ENCODE measurements at places on chromosomes 13 and 19.

DNA sequence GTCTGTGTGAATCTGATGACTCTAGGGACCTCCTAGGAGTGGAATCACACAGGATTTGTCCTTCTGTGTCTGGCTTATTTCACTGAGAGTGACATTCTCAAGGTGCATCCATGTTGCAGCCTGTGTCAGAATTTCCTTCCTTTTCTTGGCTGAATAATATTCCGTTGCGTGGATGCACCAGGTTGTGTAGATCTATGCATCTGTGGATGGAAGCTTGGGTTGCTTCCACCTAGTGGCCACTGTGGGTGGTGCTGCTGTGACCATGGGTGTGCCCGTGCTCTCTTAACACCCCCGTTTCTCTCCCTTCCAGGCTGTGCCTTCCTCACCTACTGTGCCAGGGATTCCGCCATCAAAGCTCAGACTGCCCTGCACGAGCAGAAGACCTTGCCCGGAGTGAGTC lies 26.2 kb downstream of the CELF5 start:
- ATAC-seq, result no peak

- no peak for ATAC-seq
Measured at GRCh38 chr13:73955977-73956500, 178.2 kb downstream of the KLF12 start.

- no peak for ATAC-seq
Measured at GRCh38 chr19:30806311-30806710, 434.1 kb downstream of the ZNF536 start.

DNA sequence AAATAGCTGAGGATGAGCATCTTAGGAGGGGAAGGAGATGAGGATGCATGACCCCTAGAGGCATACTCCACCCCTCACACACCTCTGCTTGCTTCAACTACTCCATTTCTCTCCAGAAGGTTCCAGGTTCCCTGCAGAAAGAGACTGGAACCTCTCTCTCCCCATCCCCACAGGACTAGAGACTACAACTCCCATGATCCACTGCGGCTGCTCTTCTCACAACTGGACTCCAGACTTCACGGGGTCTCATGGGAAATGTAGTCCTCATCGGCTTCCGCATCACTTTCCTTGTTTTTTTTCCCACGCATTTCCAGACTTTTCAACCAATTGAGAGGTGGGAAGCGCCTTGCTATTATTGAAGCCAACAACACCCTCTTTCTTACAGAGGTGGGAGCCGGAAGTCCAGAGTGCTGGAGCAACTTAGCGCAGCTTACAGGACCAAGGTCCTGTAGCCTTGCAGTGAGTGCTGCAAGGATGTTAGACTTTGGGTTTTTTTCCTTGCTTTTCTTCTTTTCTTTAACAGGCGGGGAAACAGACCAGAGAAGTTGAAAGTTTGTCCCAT lies 13.9 kb upstream of the CACNG6 start:
- ATAC-seq, result peak; percentile 87

DNA sequence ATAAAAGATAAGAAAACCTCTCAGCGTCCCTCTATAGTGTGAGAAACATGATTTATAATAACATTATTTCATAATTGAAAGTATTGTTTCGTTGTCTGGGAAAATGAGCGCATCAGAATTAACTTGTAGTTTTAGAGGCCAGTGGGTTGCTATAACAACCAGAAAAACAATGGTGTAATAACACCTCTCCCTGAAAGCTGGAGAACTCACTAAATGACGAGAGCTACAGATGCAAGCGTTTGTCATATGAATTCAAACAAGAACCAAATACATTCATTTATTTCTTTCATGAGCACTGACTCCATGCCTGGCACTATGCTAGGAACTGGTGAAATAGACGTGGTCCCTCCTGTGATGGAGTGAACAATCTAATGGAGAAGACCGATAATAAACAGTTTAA lies 16.3 kb downstream of the KBTBD7 start:
- ATAC-seq, result no peak

DNA sequence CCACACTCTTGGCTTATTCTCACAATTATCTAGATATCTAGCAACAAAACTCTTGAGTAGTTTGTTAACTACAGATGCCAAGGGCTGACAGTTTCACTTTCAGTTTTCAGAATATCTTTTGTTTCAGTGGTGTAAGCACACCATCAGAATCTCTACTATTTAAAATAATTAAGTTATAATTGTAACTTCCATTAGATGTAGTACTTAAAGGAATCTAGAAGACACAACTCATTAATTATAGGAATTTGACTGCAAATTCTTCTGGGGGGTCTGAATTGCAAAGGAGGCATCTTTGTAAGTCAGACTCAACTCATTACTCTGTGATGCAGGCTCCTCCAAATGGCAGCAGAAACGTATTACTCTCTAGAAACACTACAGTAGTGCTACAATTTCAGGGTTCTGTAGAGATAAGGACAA lies 44.9 kb upstream of the USPL1 start:
- ATAC-seq, result peak; percentile 48

DNA sequence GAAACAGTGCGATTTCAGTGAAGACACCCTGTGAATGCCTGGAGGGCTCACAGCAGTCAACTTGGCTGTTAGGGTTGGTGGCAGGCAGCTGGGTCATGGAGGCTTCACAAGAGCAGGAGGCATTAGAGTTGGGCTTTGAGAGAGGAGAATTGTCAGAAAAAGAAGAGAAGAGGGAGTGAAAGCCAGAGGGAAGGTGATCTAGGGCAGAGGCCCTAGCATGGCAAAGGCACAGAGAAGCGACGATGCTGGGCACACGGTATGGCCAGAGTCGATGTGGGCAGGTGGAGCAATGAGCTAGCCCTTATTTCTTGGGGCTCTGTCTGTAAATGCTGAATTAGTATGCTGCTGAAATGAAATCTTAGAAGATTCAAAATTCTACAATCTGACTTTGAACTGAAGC lies 52.6 kb upstream of the OLFM4 start:
- ATAC-seq, result no peak

- no peak for ATAC-seq
Measured at GRCh38 chr13:67650471-67650870, 420.3 kb upstream of the PCDH9 start.

- ATAC-seq, result no peak
Measured at GRCh38 chr13:41675306-41675705, 218.0 kb downstream of the RGCC start.

GRCh38 chr19:1616396-1616795 lies 11.1 kb upstream of the UQCR11 start:
- ATAC-seq, result peak; percentile 11

GRCh38 chr19:6803036-6803404 lies 30.5 kb downstream of the VAV1 start:
- no peak for ATAC-seq

DNA sequence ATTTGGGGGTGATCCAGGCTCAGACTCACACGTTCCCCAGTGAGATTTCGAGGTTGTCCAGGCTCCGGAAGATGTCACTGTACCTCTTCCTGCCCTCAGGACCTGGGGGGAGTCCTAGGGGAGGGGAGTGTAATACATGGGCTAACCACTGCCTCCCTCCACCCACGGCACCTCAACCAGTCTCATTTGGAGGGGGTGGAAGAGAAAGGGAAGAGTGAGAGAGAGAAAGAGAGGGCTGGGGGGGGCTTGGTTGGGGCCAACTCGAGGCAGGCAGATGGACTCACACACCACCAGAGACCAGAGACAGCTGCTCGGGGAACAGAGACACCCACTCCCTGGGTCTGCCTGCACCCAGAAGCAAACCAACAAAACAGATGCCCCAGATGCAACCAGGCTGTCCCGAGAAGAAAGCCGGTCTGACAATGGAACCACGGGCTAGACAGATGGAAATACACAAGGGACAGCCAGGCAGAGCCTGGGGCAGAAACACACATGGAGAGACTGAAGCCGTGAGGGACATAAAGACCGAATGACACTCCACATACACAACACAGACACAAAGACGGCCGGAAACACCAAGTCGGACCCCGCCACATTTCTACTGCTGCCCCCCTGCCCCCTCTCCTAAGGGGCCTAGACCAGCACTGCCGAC lies 825 bp downstream of the GMIP start:
- no peak for ATAC-seq

GRCh38 chr13:48829536-48829935 lies 146.2 kb upstream of the FNDC3A start:
- ATAC-seq, result no peak

- ATAC-seq, result peak; percentile 44
Measured at GRCh38 chr19:16571822-16572331, 338 bp downstream of the SLC35E1 start.

DNA sequence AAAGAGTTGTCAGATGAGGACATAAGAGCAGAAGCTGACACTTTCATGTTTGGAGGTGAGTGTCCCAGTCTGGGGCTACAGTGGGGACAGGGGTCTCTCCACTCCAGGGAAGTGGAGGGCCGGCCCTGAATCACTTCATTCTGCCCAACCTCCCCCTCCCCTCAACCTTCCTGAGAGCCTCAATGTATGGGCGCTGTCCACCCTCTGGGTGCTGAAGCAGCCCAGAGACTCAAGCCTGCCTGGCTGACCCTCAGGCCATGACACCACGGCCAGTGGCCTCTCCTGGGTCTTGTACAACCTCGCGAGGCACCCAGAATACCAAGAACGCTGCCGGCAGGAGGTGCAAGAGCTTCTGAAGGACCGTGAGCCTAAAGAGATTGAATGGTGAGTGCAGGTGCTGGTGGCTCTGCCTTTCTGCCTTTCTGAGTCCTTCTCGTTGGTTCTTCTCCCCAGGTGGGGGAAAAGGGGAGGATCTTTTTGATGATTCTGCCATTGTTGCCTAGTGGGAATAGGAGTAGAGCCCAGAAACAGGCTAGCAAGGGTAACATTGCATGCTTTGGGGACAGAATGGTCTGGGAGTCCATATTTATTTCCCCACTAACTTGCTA lies 8.8 kb downstream of the CYP4F8 start:
- no peak for ATAC-seq

DNA sequence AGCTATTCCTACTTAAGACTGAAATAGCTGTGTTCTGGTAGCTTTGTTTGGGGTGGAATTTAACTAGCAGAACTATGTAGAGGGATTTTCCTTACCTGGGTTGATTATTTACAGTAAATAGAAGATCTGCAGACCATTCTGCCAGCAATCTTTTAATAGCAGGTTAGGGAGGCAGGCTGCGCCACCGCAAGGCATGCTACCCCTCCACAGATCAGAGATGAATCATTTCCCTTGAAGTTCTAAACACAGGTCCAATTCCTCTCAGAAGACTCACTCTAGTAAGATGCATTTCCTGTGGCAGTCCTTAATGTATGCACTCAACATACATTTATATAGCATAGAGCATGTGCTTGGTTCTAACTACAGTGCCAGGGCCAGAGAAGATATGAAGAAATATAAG lies 109.0 kb downstream of the TNFRSF19 start:
- ATAC-seq, result no peak

DNA sequence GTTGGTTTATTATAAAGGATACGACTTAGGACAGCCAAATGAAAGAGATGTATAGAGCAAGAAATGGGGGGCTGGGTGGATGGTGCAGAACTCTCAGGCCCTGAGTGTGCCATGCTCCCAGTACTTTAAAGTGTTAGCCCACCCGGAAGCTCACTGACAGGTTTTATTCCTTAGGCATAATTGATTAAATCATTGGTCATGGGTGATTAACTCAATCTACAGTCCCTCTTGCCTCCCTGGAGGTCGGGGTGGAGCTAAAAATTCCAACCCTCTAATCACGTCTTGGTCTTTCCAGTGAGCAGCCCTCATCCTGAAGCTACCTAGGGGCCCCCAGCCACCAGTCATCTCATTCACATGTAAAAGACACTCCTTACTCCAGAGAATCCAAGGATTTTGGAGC lies 9.9 kb upstream of the LEUTX start:
- no peak for ATAC-seq

GRCh38 chr13:103952183-103952582 lies 886.0 kb upstream of the SLC10A2 start:
- ATAC-seq, result no peak

GRCh38 chr13:62309904-62310303 lies 894.3 kb upstream of the PCDH20 start:
- no peak for ATAC-seq

DNA sequence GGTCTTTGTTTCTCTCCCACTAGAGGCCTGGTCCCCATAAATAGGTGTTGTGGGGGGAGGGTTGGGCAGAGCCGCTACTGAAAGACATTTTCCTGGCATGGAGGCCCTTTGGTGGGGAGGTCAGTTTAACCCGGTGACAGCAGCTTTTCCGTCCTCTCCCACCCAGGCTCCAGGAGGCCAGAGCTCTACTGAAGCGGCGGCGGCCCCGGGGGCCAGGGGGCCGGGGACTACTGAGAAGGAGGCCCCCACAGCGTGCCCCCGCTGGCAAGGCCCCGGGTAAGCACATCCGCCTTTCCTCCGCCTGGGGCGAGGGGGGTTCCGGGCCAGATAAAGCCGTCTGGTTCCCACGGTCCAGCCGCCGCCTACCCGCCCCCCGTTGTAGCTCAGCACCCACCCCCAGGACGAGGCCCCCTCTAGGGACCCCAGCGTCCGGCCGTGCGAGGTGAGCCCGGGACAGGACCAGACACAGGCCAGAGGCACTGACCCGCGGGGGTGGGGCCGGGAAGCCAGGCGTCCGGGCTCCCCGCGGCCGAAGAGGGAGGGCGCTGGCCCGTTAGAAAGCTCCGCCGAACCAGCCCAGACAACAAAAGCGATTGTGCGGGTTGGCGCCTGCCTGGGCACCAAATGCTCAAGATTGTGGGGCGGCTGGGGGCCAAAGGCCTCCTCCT lies 1.1 kb upstream of the LTBP4 start:
- no peak for ATAC-seq

GRCh38 chr13:55543053-55543452 lies 1597.7 kb upstream of the PRR20A start:
- no peak for ATAC-seq

GRCh38 chr19:17797424-17798201 lies 2.7 kb downstream of the B3GNT3 start:
- ATAC-seq, result no peak

- no peak for ATAC-seq
Measured at GRCh38 chr19:50669302-50670101, 20.3 kb downstream of the C19orf81 start.

- no peak for ATAC-seq
Measured at GRCh38 chr13:78841358-78841963, 182.5 kb upstream of the OBI1 start.

DNA sequence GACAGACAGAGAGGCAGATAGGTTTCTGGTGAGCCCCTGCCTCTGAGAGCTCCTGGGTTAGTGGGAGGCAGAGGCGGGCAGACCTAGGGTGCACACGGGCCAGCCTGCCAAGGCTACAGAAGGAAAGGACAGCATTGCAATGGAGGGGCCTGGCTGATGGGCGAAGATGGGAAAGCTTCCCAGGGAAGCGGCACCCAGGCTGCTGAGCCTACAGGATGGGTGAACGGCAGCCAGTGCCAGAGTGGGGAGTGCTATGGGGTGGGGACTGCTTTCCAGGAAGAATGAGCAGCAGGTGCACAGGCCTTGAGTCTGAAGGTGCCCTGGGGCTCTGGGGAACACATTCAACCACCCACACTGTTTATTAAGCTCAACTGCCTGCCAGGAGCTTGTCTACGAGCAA lies 702 bp upstream of the MAG start:
- ATAC-seq, result no peak

GRCh38 chr19:18122424-18122823 lies 24.8 kb downstream of the MAST3 start:
- no peak for ATAC-seq

- no peak for ATAC-seq
Measured at GRCh38 chr13:20991741-20992520, 69.5 kb downstream of the LATS2 start.
